Amniotic epithelial cell (primary cell): ENCODE measurements at places on chromosomes 3 and 15.

GRCh38 chr15:90913398-90913944, 10.4 kb downstream of the MAN2A2 start:
- no peak for DNase-seq

- DNase-seq: no peak
Measured at GRCh38 chr15:89087161-89087829, 961 bp upstream of the ABHD2 start.

- DNase-seq: peak; percentile 19
Measured at GRCh38 chr15:95884276-95884675, 446.2 kb upstream of the NR2F2 start.

- DNase-seq: peak; percentile 3
Measured at GRCh38 chr15:56619887-56620286, 113.4 kb downstream of the ZNF280D start.

GRCh38 chr15:34942363-34942762, 27.2 kb downstream of the AQR start:
- no peak for DNase-seq

DNA sequence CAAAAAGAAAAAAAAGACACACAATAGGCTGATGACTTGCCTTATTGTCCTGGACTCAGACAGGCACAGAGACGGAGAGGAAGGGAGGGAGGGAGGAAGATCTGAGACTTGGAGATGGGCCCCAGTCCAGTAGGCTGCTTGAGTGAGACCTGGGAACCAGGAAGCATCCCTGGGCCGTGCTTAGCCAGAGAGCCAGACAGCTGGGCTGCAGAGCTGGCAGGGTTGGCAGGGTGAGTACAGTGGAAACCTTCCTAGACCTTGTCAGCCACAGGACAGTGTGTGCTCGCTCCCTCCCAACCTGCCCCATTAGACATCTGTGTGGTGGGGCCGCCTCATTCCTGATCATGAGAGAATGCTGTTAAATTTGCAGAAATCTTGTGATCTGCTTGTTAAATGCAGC, 107.9 kb upstream of the ALDH1A3 start:
- DNase-seq: no peak

- peak; percentile 73 for DNase-seq
Measured at GRCh38 chr3:4752201-4753072, 226.8 kb upstream of the BHLHE40 start.

- DNase-seq: peak; percentile 73
Measured at GRCh38 chr3:23484386-23484785, 281.3 kb downstream of the UBE2E2 start.

GRCh38 chr15:46855388-46855787, 861.9 kb upstream of the SEMA6D start:
- no peak for DNase-seq

DNA sequence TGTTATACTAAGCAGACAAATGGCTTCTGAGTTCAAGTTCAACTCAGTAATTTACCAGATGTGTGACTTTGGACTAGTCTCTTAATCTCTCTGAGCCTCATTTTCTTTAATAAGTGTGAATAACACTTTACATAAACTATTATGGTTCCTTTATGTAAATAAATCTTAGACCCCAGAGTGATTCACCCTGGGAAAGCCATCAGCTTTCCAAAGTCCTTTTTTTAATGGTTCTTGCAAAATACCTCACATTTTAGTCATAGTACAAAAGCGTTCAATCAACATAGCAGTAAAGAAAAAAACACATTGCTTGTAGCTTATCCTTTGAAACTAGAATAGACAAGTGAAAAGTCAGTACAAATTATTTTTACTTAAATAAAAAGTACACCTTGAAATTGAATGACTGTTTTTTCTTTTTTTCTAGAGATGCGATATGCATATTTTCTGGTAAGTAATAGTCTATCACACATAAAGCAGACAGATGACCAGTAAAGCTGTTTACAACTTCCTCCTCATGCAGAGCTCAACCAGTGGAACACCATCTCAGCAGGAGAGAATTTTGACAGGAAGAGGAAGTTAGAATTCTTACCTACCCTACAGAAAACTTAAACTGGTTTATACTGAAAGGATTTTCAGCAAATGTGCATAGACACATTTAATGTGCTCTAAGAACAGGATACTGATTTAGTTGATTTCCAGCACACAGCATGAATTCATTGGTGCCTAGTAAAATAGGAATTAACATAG, 123.0 kb upstream of the AGBL1 start:
- DNase-seq: no peak

- peak; percentile 54 for DNase-seq
Measured at GRCh38 chr3:42572278-42572677, 9.5 kb downstream of the SEC22C start.

GRCh38 chr3:132378-132777, 64.2 kb upstream of the CHL1 start:
- DNase-seq: no peak

DNA sequence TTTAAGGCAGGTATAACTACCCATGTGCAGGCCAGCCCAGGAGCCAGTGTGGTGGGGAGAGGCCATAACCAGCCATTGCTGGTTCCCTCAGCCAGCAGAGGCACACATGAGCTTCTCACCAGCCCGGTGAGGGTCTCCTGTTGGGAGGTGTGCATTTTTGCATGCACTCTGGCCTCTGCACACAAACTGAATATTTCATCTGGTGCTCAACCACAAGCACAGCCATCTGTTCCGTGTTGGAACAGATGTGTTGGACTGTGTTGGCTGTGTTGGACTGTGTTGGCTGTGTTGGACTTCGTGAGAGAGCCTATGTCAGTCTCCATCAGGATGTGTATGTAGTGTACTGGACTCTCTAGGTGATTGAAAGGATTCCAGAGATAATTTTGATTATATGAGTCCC, 67.2 kb downstream of the RPL39L start:
- no peak for DNase-seq

- DNase-seq: peak; percentile 96
Measured at GRCh38 chr3:56131974-56132590, 336.2 kb downstream of the ERC2 start.
